Osteoblast (primary cell): ENCODE measurements at places on chromosomes 7 and 10. TPM values are rescaled to one million over a fixed set of nuclear protein-coding genes. Genes with fewer than 3 reads are reported as not detected.

Gene DNAJB6
- 84.3 and 84.7 TPM in 2 replicates for total RNA-seq

DNA sequence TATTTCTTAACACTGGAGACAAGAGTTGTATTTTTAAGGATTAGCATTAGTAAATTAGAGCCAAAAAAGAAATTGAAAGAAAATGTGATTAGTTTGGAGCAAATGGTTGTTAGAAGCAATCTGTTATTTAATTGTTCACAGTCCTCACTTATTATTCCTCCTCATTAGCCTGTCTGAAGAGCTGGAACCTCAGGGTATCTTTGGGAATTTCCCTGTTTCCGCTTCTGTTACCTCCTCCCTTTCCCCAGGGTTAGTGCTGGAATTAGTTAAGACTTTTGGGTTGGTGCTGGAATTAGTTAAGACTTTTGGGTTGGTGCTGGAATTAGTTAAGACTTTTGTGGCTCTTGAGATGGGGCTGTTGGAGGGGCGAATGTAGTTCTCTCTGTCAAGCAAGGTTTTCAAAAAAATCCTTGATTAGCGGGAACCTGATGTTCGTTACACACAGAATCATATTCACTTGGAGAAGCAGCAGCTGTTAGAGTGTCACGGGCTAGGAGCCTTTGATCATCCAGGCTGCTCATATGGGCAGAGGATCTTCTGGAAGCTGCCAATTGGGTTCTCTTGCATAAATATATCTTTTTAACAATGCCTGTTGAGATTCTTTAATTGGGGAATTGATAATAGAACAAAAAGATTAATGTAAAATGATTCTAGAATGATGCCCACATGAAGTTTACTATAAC lies 251.0 kb upstream of the NPSR1 start:
- peak; percentile 23 for DNase-seq

Gene TCERG1L
- under 0.01 TPM in 1 of 2 replicates, not detected in the other for total RNA-seq

- DNase-seq = no peak
These were observed 179.4 kb downstream of the CNTNAP2 start for GRCh38 chr7:146296028-146296427.

Gene PIK3CG
- not detected in 2 replicates for total RNA-seq

Gene SERPINE1
- 237 and 278 TPM in 2 replicates for total RNA-seq

DNA sequence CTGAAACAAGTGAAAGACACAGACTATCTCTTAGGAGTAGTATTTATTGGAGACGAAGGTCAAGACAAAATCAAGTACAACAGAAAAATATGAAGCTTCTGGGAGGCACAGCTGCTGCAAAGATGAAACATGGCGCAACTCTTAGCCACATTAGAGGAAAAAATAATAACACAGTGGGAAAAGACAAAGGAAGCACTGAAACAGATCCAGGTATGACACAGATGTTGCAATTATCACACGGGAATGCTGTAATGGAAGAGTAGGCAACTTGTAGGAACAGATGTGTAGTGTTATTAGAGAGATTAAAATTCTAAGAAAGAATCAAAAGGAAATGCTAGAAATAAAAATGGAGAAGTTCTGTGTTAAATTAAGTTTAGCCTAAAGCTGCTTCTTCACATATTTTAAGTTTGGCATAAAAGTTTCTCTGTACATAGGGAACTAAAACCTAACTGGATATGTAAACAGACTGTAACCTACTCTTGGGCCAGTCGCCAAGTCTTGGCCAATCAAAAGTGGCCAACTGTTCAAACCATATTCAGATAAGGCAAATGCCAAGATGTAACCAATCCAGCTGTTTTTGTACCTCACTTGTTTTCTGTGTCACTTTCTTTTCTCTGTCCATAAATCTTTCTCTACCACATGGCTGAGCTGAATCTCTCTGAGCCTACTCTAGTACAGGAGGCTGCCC lies 1132.0 kb upstream of the LRRTM3 start:
- DNase-seq = no peak

Gene NODAL
- total RNA-seq = not detected in 2 replicates

Gene STN1
- 20.6 and 28.9 TPM in 2 replicates for total RNA-seq

Gene HTR5A
- total RNA-seq = not detected in 2 replicates

Gene ITIH5
- total RNA-seq = 0.88 and 2.2 TPM in 2 replicates

Gene GIGYF1
- 28.9 and 29.3 TPM in 2 replicates for total RNA-seq

DNA sequence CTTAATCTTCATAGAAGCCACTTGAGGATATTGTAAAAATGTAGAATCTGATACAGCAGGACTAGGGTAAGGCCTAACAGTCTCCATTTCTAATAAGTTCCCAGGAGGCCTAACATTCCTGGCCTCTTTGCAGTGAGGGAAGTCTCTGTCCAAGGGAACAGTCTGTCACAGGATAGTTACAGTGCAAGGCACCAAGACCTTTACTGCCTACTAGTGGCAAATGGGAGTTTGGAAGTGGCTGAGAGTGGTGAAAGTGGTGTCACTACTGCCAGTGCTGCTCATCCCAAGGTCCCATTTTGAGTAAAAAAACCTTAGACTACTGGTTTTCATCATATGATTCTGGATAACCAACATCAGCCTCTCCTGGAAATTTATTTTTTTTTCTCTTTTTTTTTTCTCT lies 619.5 kb upstream of the SEMA3D start:
- DNase-seq = no peak

Gene MRPS16
- total RNA-seq = 78.7 and 80.7 TPM in 2 replicates

DNA sequence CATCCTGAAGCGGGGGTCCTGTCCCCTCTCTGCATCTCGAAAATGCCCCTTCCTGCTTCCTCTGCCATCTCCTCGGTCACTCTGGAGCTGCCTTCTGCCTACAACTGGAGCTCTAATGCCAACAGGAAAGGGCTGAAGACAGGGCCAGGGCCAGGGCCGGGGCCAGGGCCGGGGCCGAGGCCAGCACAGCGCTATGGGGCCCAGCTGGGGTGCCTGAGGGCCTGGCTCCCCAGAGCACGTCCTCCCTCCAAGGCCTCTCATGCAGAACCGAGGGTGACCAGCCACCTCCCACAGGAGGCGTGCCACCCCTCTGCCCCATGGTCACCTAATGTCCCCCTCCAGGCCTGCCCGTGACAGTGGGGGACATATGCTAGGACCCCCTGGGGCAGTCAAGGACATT lies 155.7 kb downstream of the PRKAG2 start:
- DNase-seq = peak; percentile 82

- peak; percentile 50 for DNase-seq
These were observed 36.8 kb downstream of the CHST3 start for GRCh38 chr10:72001033-72001395.

DNA sequence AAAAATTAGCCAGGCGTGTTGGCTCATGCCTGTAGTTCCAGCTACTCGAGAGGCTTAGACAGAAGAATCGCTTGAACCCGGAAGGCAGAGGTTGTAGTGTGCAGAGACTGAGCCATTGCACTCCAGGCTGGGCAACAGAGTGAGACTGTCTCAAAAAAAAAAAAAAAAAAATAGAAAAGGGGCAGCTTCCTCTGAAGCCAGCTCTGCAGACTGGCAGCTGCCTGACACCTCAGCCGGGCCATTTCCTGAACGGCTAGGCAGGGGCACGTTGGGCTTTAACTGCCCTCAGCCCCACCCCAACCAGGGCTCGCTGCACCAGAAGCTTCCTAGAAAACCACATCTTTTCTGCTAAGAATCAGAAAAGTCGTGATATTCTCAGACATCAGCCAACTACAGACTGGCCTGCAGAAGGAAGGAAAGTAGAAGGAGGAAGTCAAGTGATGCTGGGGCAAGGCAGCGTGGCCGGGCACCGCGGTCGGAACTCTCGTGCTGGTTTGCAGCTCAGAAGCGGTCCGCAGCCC lies 38.0 kb downstream of the PRKAG2 start:
- no peak for DNase-seq

- DNase-seq = peak; percentile 79
These were observed 83.7 kb downstream of the SLC16A9 start for GRCh38 chr10:59625721-59626522.

DNA sequence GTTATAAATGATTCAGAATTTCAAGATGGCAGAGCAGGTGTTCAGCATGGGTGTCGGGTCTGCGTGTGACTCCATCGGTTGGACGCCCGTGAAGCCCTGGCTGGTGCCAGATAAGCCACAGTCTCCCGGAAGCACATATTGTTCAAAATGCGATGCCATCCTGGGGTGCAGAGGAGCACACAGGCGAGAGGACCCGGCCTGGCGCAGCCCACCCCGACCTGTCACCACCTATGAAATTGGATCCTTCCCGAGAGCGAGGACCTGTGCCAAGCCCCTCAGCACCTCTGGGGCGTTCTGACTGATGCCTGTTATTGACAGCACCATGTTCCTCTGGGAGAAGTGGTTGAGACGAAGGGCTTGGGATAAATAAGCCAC lies 110.1 kb downstream of the ACTR3B start:
- peak; percentile 62 for DNase-seq

- DNase-seq = peak; percentile 82
These were observed 266.1 kb upstream of the KLF6 start for GRCh38 chr10:4051011-4051640.

GRCh38 chr10:133405272-133405671 lies 11.3 kb downstream of the MTG1 start:
- no peak for DNase-seq

Gene JCAD
- total RNA-seq = 47.0 and 52.7 TPM in 2 replicates

DNA sequence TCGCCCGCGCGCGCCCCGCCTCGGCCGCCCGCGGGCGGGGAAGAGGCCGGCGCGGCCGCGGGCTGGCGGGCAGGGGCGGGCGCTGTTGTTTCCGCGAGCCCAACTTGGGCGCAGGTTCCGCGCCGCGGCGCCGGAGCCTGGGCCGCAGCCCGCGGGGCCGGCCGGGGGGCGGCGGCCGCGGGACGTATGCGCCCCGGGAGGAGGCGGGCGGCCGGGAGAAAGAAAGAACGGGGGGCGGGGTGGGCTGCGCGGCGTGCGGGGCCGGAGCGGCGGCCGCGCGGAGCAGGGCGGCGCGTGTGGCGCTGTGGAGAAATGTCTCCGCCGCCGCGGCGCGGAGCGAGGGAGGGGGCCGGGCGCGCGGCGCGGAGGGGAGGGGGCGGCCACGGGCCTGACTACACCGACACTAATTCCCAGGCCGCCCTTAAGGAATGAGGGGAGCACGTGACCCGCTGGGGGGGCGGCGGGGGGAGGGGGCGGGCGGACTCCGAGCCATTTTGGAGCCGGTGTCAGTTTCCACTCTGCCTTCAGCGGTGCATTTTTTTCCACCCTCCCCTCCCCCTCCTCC lies at the start of gene BMI1:
Gene BMI1, plus strand, starts transcription at position 509 of the 565 bp plus-strand sequence. CDS start 5,351 bp downstream, outside the sequence.
- peak; percentile 99 for DNase-seq

Gene MGAM2
- not detected in 2 replicates for total RNA-seq

GRCh38 chr7:141500608-141501007 lies 50.6 kb upstream of the AGK start:
- no peak for DNase-seq

DNA sequence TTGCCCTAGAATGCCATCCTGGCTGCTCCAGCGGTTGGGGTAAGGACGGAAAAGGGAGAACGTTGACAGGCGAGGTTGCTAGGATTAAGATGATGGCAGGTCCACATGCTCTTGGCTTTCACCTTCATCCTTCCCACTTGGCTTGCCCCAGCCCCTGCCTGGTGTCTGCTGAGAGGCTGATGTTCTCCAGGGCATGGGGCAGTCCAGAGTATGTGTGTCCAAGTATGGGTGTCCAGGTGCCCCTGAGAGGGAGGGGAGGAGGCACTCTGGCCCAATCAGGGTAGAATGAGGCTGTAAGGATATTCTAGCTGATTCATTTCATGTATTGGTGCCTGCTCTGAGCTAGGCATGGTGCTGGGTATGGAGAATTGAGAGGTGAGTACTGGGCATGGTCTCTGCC lies 12.6 kb downstream of the NEURL1 start:
- peak; percentile 58 for DNase-seq

DNA sequence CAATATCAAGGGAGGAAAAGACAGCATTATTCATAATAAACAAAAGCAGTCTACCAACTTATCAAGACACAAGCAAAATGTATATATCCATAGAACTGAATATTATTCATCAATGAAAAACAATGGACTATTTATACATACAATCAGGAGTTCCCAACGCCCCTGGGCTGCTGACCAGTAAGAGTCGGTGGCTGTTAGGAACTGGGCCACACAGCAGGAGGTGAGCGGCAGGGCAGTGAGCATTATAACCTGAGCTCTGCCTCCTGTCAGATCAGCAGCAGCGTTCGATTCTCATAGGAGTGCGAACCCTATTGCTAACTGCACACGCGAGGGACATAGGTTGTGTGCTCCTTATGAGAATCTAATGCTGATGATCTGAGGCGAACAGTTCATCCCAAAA lies 71.7 kb upstream of the GPR22 start:
- DNase-seq = no peak

Gene CTAGE6
- total RNA-seq = 0.29 and 0.36 TPM in 2 replicates

- DNase-seq = no peak
These were observed 328.4 kb upstream of the SMIM30 start for GRCh38 chr7:113446791-113447190.

Gene PROSER2
- 4.4 and 6.9 TPM in 2 replicates for total RNA-seq

- DNase-seq = no peak
These were observed 131.4 kb upstream of the PDLIM1 start for GRCh38 chr10:95422233-95422632.

DNA sequence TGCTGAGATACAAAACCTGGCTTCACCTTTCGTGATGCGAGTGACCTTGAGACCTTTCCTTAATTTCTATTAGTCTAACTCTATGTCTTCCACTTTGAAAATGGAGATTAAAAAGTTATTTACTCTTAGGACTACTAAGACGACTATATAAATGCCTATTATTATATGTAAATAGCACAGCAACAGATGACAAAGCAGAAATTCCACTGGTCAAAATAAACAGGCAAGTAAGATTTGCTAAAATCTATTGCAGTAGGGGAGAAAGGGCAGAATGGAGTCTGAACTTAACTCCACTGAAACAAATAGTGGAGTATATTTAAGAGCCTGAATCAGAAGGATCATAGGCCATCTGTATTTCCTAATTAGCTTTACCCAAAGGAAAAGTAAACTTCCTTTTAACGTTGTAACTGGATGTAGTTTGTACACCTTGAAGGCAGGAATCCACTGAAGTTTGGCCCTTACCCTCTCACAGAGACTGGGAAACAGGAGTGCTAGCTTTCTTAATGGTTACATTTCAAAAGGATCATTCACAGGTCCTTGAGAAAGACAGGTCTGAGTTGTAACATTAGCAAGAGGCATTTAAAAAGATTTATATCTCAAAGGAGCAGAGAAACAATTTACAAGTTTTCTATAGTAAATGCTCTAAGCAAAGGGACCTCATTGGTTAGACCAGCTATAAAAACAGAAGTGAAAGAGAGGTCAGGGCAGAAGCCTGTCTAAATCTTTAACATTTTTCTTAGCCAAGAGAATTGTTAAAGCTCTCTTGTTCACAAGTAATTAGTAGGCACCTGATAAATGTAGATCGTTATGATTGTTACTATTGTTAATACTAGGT lies 332.5 kb downstream of the ZWINT start:
- no peak for DNase-seq

GRCh38 chr10:129662426-129662825 lies 195.4 kb downstream of the MGMT start:
- no peak for DNase-seq

DNA sequence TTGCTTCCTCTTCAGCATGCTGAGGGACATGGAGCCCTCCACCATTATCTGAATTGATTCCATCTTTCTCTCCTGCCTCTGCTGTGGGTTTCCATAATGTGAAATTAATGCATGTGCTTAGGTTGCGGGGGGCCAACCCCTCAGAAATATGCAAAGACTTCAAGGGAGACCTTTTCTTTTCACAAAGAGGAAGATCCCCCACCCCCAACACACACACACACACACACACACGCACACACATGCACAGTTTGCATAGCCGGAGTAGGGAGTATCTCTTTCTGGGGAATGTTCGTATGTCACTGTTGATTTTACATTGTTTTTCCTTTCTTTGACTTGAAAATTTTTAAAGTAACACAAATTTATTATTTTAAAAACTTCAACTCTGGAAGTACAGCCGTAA lies 193.5 kb downstream of the MGMT start:
- DNase-seq = no peak
